ENCODE measurements at places on chromosomes 2 and 18. TPM values are rescaled to one million over a fixed set of nuclear protein-coding genes. Genes with fewer than 3 reads are reported as not detected.

Gene EGR4
- total RNA-seq = not detected

Gene STARD6
- total RNA-seq = not detected

Gene DES
- total RNA-seq = 16,533 TPM

Gene PPP1R1C
- 22.5 TPM for total RNA-seq

Gene GKN2
- total RNA-seq = not detected

Data from heart right ventricle (tissue), 16 donors.